Cerebellum (tissue), 4 donors: ENCODE measurements at places on chromosomes 1 and 21. TPM values are rescaled to one million over a fixed set of nuclear protein-coding genes. Genes with fewer than 3 reads are reported as not detected.
A peak's percentile ranks its signal among the peaks of the same experiment; 100 is the strongest.

CENPL gene
- total RNA-seq, result 16.2 TPM

VWA1 gene
- 7.8 TPM for total RNA-seq

SPRR5 gene
- not detected for total RNA-seq

PDPN gene
- total RNA-seq, result 18.8 TPM

ID3 gene
- total RNA-seq, result 33.6 TPM

GRCh38 chr1:113140588-113141446 is 67.8 kb downstream of the LRIG2 start:
- DNase-seq, result peak; percentile 68

DNA sequence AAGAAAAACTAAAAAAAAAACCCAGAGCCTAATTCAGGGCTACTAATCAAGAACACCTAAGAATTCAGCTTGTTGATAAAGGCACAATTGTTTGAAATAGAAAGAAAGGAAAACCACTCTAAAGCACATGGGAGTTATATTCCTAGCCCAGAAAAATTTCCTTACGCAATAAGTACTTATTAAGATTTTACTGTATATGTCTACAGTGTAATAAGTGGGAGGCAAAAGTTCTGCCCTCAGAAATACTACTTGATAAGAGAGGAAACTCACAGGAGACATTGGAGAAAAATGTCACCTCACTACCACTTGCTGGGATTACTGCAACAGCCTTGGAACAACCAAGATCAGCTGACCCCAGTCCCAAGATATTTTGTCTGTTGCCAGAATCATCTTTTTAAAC is 66.1 kb downstream of the IARS2 start:
- no peak for DNase-seq

DNA sequence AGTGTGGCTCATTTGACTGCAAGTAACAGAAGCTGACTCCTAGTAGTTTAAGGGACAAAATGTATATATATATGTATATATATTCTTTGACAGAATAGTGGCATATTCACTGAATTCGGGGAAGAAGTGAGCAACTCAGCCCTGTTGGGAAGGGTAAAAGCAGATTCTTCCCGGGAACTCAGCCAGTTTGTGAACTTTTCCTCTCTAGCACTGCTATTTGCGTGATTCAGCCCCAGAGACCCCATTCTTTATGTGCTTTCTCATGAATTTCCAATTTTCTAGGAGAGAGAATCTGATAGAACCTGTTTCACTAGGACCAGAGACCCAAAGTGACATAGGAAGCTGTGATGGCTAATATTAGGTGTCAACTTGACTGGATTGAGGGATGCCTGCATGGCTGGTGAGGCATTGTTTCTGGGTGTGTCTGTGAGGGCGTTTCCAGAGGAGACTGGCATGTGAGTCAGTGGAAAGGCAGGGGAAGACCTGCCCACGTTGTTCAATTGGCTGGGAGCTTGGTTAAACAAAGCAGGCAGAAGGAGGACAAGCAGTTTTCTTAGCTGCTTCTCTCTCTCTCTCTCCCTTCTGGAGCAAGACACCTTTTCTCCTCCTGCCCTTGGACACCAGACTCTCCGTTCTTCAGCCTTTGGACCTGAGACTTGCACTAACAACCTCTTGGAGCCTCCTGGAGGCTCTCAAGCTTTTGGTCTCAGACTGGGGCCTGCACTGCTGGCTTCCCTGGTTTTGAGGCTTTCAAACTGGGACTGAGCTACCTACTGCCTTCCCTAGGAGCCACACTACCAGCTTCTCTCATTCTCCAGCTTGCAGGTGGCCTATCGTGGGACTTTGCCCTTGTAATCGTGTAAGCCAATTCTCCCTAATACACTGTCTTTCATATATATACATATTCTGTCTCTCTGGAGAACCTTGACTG is 93.4 kb upstream of the KCNK1 start:
- no peak for DNase-seq

DNA sequence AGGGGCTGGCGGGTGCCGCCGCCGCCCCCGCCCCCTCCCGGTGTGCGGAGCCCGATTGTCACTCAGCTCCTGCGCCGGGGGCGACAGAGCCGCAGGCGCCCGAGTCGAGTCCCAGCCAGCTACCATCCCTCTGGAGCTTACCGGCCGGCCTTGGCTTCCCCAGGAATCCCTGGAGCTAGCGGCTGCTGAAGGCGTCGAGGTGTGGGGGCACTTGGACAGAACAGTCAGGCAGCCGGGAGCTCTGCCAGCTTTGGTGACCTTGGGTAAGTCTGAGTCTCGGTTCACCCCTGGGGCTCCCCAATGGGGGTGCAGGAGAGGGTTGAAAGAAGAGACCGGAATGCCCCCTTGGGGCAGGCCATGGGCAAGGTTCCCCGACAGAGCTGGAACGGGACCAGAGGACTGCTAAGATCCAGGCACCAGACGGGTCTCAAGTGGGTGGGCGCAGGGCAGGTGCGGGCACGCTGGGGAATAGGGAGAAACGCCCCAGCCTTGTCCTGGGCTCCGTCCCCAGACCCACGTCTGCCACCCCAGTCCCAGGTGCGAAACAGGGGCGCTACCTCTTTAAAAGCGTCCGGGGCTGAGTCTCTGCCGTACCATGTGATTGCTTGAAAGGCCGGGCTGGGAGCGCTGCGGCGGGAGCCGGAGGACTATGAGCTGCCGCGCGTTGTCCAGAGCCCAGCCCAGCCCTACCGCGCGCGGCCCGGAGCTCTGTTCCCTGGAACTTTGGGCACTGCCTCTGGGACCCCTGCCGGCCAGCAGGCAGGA is at the start of gene ADORA1:
Gene ADORA1 (plus strand): TSS at position 61 of the 765 bp plus-strand sequence. CDS start 1,116 bp downstream, outside the sequence.
- DNase-seq, result peak; percentile 89
